Cortex of kidney (tissue), 1 donor: ENCODE measurements at places on chromosomes 16 and 17.

GRCh38 chr17:76160896-76161528 lies 20.0 kb upstream of the FOXJ1 start:
- DNase-seq, result no peak

DNA sequence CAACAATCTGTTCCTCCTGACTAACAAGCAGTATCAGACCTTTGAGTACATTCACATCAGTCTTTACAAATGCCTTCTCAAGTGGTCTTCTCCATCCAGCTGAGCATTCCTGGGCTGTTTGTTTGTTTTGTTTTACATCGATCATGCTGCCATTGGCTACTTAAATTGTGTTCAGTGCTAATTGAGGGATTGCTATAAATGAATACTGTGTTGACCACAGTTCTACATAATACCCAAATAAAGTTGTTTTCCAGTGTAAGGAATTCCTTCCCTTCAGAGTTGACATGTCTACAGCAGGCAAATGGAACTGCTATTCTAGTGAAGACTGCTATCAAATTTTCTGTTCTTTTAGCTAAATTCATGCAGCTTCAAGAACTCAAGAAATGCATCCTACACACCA lies 3.2 kb downstream of the CDH8 start:
- no peak for DNase-seq

- no peak for DNase-seq
Measured at GRCh38 chr17:17384291-17384615, 81.1 kb downstream of the NT5M start.

GRCh38 chr17:78969865-78970264 lies 9.9 kb downstream of the LGALS3BP start:
- DNase-seq, result no peak

DNA sequence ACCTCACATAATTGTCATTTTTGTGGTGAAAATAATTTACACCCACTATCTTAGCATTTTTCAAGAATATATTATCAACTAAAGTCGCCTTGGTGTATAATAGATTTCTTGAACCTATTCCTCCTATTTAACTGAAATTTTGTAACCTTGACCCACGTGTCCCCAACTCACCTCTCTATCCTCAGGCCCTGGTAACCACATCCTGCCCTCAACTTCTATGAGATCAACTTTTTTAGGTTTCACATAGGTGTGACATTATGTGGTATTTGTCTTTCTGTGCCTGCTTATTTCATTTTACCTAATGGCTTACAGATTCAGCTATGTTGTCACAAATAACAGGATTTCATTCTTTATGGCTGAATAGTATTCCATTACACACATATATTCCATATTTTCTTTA lies 73.0 kb upstream of the CNTNAP4 start:
- DNase-seq, result no peak

- no peak for DNase-seq
Measured at GRCh38 chr17:71183066-71183660, 937.7 kb upstream of the SOX9 start.

- DNase-seq, result no peak
Measured at GRCh38 chr16:8718851-8719680, 44.6 kb downstream of the ABAT start.

GRCh38 chr17:67440277-67441051 lies 63.4 kb downstream of the PITPNC1 start:
- no peak for DNase-seq
